ENCODE measurements at places on chromosomes 5 and 9. TPM values are rescaled to one million over a fixed set of nuclear protein-coding genes. Genes with fewer than 3 reads are reported as not detected.

ITGA1 gene
- 228 TPM for total RNA-seq

LRRC19 gene
- total RNA-seq: not detected

GRCh38 chr9:34515959-34516358 is 6.8 kb downstream of the ENHO start:
- H3K4me1 ChIP-seq: peaks cover 4% of the 10 kb centered on the region
- no peak overlapping the region for H3K27ac ChIP-seq
- no peak overlapping the region for H3K4me3 ChIP-seq
- DNase-seq: peak; percentile 46
- peaks cover 29% of the 10 kb centered on the region for H3K27me3 ChIP-seq

GRCh38 chr5:33282157-33282556 is 158.6 kb upstream of the TARS1 start:
- no peaks in the 10 kb centered on the region for H3K36me3 ChIP-seq
- no peaks in the 10 kb centered on the region for H3K27me3 ChIP-seq
- peaks cover 24% of the 10 kb centered on the region for H3K4me1 ChIP-seq
- no peak overlapping the region for H3K27ac ChIP-seq
- DNase-seq: no peak
- H3K4me3 ChIP-seq: no peak overlapping the region

- DNase-seq: no peak
- H3K27me3 ChIP-seq: peaks cover 17% of the 10 kb centered on the region
- H3K27ac ChIP-seq: no peak overlapping the region
- no peak overlapping the region for H3K4me3 ChIP-seq
Observed at GRCh38 chr5:6700685-6701355, 12.4 kb upstream of the TENT4A start.

DNA sequence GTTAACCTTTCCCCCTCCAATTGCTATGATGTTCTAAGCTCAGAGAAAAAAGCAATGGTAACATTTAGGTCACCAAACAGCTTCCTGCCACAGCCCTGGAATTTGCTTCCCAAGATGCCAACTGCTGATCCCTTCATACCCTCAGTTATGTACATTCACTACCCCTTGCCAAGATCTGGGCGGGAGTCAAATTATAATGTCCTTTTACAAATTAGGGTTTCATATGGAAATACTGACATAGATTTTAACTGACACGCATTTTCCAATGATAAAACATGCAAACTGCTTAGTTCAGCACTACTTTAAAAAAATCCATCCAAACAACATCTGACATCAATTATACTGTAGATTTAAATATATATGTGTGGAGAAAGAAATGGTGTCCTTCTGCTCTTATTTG is 5.0 kb downstream of the LOX start:
- H3K4me1 ChIP-seq: peaks cover 62% of the 10 kb centered on the region
- no peaks in the 10 kb centered on the region for H3K27me3 ChIP-seq
- no peak for DNase-seq
- H3K36me3 ChIP-seq: peaks cover 45% of the 10 kb centered on the region
- peak overlapping the region; percentile 66 for H3K27ac ChIP-seq
- H3K4me3 ChIP-seq: peak overlapping the region; percentile 44

DNA sequence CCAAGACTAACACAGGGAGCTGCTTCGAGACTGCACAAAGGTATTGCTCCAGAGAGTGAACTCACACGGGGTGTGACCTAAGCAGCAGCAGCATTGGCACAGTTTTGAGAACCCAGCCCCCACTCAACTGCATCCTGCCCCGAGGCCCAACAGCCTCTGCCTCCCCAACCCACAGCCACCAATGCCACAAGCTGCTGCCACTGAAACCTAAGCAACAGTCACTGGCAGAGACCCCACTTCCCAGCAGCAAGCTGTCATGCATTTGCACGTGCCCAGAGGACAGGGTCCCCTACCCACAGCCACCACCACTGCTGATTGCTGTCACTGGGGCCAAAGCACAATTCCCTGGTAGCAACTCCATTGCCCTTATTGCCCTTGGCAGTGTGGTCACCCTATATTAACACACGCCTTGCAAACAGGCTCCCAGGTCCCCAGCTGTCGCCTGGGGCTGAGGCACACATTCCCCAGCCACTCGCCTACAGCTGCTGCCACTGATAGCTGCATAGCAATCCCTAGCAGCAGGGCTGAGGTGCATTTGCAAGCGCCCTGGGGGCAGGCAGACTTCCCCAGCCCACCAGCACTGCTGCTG is 141.0 kb downstream of the AGTPBP1 start:
- peaks cover 8% of the 10 kb centered on the region for H3K36me3 ChIP-seq
- no peak overlapping the region for H3K4me3 ChIP-seq
- DNase-seq: no peak
- peaks cover 17% of the 10 kb centered on the region for H3K4me1 ChIP-seq
- H3K27me3 ChIP-seq: no peaks in the 10 kb centered on the region

Data from chondrocyte (in vitro differentiated cells).